ENCODE measurements at places on chromosomes 16 and 17. TPM values are rescaled to one million over a fixed set of nuclear protein-coding genes. Genes with fewer than 3 reads are reported as not detected.
A peak's percentile ranks its signal among the peaks of the same experiment; 100 is the strongest.

The CACNG4 gene
- total RNA-seq, result not detected

The CDK5R1 gene
- total RNA-seq, result 0.49 TPM

The SERPINF2 gene
- not detected for total RNA-seq

DNA sequence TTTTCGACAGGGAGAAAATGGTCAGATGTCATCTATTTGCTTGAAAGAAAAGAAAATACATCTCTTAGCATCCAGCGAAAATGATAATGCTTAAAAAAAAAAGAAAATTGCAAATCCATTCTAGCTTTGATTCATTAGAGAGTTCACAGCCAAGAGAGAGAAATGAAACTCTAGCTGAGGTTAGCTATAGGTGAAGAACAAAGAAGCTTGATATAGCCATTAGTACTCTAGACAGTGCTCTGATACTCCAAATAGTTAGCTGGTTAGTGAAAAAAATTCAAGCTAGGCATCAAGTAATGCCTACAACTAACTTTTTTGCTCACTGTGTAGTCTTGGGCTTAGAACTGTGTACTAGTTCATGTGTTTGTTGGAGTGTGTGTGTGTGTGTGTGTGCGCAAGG lies 721.6 kb upstream of the SOX9 start:
- no peak for DNase-seq

DNA sequence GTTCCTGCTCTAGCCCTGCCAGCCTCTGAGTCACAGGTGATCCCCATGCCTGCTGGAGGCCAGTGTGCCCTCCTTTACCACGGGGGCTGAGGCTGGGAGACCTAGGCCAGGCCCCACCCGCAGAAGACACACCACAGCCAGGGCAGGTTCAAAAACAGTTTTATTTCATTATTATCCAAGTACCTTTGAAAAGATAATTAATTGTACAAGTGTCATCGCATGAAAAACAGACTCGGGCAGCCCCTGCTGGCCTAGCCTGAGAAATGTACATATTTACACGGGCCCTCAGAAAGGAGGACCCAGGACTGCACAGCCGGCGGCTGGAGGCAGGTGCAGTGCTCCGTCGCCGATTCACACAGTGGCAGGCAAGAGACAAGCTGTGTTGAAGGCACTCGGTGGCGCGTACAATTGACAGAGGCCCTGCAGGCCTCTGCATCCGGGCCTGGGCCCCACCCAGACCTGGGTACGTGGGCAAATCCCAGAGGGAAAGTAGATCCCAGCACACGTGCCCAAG lies 4.4 kb downstream of the PDIA2 start:
- peak; percentile 36 for DNase-seq
